ENCODE measurements at places on chromosomes 4 and X.

GRCh38 chrX:137278825-137279224 lies 245.0 kb upstream of the GPR101 start:
- DNase-seq = no peak

- DNase-seq = no peak
Measured at GRCh38 chr4:73646117-73646516, 25.9 kb upstream of the RASSF6 start.

DNA sequence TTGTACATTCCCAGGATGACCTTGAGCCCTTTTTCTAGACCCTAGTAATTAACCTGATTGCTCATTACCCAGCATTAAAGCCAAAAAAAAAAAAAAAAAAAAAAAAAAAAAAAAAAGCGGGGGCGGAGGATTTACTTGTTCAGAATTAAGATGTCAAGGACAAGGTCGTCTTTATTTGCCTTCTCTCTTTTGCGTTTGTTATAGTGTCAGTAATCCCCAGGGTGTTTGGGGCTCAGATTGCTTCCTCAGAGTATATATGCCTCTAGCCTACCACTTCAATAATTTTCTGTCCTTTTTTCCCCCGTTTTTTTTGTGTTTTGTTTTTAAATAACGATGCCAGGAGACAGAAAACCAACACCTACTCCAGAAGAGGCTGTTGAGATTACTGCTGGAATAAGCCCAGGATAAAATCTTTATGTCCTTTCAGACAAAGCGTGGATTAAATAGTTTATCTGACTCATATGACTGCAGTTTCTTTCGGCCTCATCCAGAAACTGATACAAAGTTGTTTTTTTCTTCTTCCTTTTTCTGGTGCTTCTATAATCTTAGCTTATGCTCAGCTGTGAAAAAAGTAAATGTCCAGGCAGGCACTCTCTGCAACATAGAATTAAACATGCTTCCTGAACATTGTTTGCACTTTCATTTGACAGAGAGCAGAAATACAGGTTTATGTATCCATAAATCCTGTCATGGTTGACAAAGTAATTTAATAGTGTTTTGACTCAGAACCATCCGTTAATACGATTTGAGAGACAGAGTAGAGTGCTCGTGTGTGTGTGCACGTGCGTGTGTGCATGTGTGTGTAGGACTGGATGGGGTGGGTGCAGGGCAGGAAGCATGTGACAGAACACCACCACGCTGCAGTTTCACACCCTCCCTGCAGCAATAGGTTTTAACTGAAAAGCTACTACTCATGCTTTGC lies 138.6 kb downstream of the AFF1 start:
- DNase-seq = no peak

GRCh38 chr4:183544109-183544508 lies 39.3 kb downstream of the ING2 start:
- no peak for DNase-seq

DNA sequence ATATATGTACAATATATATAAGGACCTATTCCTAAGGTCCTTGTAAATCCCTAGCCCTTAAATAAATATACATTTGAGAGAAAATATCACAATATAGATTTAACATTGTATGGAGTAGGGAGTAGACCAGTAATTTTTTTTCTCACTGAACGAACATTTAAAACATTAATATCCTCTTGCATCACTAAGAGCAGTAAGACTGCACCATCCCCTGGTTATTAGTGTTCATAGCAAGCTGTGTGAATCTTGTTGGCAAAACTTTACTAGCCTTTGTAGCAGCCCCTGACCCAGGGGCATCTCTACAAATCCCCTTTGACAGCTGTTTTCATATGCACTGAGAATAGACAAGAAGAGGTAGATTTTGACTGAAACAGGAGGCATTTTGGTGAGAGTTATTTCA lies 146.5 kb downstream of the IL1RAPL2 start:
- DNase-seq = peak; percentile 4

DNA sequence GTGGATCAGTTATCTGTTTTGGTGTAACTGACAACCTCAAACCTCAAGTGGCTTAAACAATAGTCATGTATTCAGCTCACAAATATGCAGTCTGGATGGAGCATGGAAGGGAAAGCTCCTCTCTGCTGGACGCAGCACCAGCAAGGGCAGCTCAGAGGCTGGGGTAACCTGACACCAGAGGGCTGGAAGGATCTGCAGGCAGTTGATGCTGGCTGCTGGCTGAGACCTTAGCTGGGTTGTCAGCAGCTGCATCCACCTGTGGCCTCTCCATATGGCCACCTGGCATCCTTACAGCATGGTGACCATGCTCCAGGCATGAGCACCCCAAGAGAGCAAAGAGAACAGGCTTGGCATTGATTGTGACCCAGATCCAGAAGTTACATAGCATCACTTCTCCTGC lies 46.7 kb downstream of the ENPP6 start:
- DNase-seq = no peak

DNA sequence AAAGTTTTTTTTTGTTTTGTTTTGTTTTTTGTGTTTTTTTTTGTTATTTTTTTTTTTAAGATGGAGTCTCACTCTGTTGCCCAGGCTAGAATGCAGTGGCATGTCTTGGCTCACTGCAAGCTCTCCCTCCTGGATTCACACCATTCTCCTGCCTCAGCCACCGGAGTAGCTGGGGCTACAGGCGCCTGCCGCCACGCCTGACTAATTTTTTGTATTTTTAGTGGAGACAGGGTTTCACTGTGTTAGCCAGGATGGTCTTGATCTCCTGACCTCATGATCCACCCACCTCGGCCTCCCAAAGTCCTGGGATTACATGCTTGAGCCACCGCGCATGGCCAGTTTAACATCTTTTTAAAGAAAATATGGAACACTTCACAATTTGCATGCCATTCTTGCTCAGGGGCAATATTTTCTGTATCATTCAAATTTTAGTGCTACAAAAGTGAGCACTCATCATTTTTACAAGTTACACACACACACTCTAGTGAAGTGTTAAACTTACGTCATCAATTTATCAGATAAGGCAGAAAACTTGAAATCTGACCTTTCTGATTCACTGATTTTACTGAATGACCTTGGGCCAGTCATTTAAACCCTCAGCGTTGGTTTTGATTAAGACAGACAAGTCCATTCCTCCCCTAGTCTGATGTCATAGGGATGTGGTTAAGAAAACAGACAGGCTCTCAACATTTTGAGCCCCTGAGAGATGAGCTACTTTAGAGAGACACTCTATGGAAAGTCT lies 61.2 kb downstream of the TRIM2 start:
- DNase-seq = no peak

- peak; percentile 4 for DNase-seq
Measured at GRCh38 chrX:10794203-10794630, 173.8 kb upstream of the MID1 start.

DNA sequence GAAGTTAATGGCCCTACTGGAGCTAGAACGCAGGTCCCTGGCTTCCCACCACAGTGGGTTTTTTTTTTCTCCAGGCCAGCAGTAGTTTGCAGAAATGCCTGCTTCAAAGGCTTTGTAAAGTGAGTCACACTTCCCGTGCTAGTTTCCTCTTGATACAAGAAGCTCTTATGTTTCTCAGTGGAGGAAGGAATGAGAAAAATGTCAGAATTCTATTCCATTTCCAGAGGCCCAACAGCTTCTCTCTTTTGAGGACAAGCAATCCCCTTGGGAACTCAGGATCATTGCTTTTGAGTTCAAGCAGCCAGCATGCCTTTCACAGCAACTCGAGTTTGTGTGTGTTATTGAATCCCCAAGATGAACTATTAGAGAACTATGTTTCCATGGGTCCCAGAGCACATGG lies 134.3 kb downstream of the GUCY2F start:
- peak; percentile 11 for DNase-seq

DNA sequence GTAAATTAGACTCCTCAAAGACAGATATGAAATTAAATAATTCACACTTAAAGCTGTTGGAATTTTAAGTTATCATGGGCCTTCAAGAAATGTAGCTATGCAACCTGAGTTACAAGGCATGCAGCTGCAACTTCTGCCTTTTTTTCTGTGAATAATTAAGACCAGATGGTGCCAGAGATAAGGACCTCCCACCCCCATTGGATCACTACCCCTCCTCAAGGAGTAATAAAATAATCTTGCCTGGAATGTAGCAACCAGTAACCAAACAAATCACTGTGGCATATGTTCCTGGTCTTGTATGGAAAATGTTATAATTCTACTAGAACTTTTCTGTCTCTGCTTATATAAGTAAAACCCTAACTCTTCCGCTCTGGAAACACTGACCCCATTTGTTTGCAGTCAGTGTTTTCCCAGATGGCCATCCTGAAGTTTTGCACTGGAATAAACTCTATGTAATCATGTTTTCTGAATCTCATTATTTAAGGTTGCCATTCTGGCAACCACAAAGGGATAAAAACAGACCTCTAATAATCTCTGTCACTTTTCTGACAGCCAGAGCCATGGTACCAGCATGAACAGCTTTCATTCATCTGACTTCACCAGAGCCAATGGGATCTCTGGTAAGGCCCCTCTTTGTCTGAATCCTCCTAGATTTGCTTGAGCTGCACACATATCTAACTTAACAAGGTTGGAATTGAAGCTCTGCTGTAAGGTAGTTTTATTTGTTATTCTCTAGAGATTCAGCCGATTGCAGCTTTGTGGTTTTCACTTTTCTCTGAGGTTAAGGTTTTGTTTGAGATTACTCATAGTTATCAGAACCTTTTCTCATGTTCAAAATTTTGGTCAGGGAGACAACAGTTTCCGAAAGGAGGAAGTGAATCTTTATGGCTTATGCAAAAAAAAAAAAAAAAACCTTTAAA lies 274.6 kb downstream of the NAF1 start:
- DNase-seq = no peak

DNA sequence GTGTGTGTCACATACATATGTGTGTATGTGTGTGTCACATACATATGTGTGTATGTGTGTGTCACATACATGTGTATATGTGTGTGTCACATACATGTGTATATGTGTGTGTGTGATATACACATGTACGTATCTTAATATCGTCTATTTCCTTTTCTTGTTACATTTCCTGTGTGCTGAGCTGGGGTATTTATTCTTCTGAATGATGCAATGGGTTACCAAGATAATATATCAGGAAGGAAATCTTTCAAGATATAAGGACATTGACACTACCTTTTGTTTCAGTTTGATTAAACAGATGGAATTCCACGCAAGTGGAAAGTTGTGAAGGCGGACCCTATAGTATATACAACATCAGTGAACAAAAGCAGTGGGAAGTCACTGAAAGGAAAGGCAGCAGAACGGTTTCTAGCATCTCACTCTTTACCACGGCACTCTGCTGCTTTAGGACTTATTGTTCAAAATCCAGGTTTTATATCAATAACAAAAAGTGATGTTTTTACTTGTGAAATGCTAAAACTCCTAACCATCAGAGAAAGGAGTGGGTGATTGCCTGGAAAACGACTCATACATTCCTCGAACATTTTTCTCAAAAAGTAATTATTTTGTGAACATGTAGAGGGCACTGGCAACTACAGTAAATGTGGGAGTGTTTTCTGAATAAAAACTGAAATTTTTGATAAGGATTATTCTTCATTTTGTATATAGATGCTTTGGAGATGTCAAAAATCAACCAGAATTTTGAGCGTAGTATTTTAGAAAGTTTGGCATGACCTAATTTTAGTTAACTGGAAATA lies 43.1 kb upstream of the IL21 start:
- DNase-seq = no peak

DNA sequence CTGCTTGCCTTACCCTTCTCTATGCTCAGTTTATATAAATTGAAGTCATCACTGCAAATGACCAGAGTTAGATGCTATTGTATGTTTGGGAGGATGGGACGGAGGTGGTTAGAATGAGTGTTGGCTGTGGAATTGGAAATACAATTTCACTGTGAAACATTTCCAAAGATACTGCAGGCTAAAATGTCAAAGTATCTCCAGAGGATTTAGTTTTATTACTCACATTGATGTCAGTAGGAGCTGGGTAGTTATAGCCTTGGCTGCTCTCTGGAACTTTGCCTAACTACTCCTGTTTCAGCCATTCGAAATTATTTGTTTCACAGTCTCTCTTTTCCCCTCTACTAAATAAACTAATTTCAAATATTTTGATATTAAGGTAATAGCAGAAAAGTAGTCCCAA lies 92.6 kb upstream of the PPP3CA start:
- DNase-seq = no peak

DNA sequence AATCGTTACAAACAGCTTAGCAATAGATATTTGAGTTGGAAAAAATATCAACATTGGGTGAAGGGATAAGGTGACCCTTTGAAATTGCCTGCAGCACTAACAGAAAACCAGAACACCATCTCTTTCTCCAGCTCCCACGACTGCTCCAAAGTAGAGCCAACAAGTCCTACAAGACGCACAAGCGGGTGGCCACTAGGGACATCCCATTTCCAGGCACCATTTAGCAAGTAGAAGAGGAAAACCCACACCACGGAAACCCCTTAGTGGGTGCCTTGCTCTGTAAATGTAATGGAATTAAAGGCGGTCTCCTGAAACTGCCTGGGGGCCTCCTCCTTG lies 1.9 kb downstream of the ARHGAP6 start:
- DNase-seq = no peak

DNA sequence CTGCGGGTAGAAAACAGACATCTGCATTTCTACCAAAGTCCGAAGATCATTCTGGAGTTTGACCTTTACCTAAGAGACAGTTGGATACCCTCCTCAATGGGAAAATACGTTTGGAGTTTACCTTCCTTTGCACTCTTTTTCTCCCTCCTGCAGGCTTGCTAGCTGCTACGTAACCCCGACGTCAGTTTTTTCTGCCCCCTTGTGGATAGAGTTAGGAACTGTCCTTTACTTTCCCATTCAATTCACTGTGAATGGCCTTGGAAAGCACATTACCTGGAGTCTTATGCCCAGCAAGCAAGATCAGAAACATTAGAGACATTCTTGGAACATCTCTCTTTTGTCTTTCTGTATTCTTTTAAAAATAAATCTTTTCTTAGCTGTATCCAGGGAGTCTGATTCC lies 250.7 kb downstream of the NAP1L3 start:
- DNase-seq = peak; percentile 43

DNA sequence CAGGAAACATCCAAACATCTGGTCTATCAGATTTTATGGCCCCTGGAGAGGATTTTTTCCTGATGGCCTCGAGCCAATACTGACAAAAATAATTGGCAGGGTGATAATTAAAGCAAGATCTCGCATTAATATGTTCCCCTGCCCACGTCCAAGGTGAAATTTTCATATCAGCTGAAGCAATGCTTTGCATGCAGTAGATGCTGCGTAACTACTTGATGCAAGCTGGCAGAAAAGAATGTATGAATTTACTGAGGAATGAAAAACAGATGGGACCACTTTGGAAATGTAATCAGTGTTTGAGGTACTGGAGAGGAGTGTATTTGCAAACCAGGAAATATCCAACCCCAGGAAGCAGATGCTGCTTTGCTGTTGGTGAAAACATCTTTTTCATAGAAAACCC lies 36.8 kb upstream of the REST start:
- DNase-seq = no peak

Measured in RKO (cell line).